ENCODE measurements at places on chromosomes 12 and 14.

- DNase-seq: no peak
These were observed 214.2 kb downstream of the KITLG start for GRCh38 chr12:88366101-88366500.

GRCh38 chr14:56687123-56687522, 107.5 kb downstream of the TMEM260 start:
- no peak for DNase-seq

- no peak for DNase-seq
These were observed 75.6 kb downstream of the ARL6IP4 start for GRCh38 chr12:123056053-123056452.

DNA sequence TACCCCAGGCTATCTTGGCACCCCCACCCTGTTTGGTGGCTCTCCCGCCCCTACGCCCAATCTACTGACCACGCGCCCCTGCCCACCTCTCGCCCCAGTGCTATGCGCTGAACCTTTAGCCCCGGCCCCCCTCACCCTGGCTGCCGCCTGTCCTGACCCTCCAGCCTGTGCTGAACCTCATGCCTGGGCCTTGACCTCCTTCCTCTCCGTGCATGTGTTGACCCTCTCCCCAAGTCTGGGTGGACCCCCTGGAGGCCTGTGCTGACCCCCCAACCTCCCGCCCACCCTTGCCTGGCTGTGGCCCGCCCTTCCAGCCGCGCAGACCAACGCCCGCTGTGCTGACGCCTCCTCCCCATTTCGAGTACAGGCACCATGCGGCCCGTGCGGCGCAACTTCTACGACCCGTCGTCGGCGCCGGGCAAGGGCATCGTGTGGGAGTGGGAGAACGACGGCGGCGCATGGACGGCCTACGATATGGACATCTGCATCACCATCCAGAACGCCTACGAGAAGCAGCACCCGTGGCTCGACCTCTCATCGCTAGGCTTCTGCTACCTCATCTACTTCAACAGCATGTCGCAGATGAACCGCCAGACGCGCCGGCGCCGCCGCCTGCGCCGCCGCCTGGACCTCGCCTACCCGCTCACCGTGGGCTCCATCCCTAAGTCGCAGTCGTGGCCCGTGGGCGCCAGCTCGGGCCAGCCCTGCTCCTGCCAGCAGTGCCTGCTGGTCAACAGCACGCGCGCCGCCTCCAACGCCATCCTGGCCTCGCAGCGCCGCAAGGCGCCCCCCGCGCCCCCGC, 20.7 kb downstream of the DTX1 start:
- DNase-seq: no peak

DNA sequence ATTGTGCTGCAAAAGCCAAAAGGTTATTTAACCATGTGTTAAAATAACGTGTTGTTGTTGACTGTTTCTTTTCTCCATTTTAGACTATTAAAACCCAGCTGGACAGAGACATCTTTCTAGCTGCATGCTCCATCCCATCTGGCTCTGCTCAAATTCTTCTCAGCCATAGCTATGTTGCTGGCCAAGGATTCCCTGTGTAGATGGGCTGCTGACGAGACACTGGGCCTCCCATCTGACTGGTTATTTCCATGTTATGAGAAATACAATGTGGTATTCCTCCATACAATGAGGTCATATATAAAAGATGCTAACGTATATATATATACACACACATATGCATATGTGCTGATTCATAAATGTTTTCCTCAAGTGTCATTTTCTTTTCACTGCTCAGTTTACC, 30.1 kb downstream of the MED13L start:
- DNase-seq: no peak

DNA sequence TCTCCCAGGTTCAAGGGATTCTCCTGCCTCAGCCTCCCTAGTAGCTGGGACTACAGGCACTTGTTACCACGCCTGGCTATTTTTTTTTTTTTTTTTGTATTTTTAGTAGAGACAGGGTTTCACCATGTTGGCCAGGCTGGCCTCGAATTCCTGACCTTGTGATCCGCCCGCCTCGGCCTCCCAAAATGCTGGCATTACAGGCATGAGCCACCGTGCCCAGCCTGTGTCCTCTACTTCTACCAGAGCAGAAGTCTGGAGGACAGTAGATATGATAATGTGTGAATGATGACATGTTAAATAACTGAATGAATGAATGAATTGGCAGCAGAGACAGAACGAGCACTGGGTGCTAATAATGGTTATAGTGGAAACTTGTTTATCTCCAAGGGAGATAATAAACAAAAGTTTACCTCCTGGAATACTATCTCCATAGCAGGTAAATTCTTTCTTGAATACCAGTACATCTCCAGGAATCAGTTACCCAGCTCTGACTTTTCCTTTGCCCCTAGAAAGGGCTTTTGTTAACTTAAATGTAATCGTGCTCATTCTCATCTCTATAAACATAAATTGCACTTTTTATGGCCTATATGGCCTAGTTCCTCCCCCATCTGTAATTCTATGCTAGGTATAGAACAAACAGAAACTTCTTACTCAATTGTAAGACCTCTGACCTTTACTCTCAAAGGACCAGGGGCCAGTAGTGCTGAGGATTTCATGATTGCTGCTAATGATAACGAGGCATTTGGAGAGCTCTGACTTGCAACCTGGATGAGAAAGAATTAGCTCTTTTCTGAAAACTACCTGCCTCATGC, 7.2 kb upstream of the LGALS3 start:
- no peak for DNase-seq

- no peak for DNase-seq
These were observed 90.2 kb downstream of the NTN4 start for GRCh38 chr12:95700316-95700785.

DNA sequence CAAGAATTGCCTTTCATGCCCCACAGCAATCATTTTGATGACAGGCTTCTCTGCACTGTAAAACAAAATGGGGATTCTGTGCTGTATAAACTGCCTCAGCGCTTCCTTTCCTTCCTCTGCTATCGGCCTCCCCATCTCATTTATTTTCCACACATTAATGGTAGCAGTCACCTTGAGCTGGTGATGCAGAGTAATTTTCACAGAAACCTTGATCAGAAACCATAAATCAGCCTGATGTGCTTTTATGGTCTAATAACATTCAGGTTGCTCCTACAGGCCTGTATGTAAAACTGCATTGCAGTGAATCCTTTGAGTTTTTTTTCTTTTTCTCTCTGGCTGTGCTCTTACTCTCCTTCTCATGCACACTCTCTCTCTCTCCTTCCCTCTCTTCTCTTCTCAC, 578.4 kb upstream of the STXBP6 start:
- DNase-seq: no peak

DNA sequence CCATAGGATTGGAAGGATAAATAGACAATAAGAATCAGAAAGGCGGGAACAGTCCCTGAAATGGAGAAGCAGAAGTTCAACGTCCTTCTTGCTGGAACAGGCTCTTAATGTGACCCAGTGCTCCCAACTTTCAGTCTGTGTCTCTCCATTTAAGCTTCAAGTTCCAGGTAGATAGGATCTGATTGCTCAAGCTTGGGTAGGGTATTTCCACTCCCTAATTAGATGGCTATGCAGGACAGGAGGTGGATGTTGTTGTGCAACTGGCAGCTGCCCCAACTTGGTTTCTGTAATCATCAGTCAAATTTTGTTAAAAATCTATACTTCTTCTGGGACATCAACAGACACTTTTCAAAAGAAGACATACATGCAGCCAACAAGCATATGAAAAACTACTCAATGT, 266.2 kb downstream of the C12orf75 start:
- no peak for DNase-seq

GRCh38 chr12:62722971-62723680, 211.8 kb downstream of the PPM1H start:
- DNase-seq: no peak

DNA sequence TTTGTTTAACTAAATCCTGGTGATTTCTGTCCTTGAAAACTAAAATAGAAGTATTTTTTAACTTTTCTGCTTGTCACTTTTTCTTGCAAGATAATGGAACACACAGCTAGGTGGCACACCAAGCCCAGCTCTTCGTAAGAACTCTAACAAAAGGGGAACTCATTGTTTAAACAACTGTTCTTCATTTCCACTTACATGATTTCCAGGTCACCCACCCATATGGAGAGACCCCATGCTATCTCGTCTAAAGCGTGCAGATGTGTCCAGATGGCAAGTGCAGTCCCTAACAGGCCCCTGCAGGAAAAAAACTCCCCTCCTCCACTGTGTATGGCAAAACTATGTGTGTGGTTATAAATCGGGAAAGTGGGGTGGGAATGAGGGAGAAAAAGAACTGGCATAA, 43.3 kb upstream of the NT5DC3 start:
- DNase-seq: peak; percentile 26

DNA sequence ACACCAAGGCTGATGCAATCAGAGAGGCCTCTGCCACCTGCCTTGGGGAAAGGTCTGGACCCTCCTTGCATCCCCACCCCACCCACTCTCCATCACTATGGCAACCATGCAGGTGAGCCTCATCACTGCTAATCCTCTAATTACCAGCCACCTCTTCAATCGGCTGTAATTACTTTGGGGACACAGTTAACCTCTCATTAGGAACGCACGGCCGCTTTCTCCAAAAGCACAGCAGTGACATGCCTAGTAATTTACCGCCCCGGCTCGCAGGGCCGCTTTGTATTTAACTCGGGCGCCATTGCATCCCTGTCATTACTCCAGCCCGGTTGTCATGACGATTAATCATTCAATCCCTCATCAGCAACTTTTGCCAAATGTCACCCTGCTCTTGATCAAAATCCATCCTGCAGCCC, 36.3 kb upstream of the FAM222A start:
- no peak for DNase-seq

GRCh38 chr14:75476274-75476995, 45.8 kb upstream of the BATF start:
- no peak for DNase-seq

DNA sequence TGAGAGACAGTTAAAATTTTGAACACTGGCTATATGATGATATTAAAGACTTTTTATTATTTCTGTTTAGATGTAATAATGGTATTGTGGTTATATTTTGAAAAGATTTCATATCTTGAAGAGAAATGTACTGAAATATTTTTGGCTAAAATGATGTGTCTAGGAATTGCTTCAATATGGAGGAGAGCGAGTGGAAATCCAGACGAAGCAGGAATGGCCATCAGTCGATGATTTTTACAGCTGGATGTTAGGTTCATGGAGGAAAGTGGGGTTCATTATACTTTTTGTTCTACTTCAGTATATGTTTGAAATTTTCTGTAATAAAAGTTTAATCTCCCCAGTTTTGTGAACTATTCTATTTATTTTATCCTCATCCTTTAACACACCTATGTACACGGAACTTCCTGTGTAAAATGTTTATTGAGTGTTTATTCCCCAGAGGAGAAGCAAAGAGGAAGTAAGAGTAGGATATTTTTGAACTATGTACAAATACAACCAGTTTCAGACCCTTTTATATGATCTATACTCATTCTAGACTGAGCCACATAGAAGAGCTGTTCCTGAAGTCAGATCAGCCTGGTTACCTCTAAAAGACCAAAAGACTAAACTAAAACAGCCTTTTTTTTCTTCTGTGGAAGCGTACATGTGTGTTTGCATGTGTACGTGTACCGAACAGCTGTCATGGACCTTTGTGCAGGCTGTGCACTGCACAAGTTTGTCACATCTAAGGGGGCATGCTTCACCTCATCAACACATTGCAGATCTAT, 211.0 kb upstream of the NUDT4 start:
- DNase-seq: no peak

DNA sequence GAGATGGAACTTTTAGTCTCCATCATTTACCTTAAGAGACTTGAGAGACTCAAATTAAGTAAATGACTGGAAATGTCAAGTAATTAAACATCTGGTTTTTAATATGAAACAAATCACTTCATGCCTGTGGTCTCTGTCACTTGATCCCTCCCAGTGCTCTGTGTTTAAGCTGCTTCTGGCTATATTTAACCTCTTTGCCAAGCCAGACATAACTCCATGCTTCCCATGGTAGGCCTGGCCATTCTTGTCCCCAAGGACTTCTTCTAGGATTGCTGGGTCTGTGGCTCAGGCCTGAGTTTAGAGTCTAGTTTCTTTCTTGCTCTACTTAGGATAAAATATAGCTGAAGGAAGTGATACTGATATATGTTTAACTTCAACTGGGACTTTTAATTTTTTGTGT, 1013.6 kb downstream of the FLRT2 start:
- DNase-seq: no peak

GRCh38 chr14:77014004-77014604, 14.4 kb downstream of the IRF2BPL start:
- peak; percentile 2 for DNase-seq

GRCh38 chr14:105947599-105947998, 421.2 kb downstream of the TMEM121 start:
- DNase-seq: no peak

GRCh38 chr14:89255012-89255411, 162.0 kb downstream of the FOXN3 start:
- no peak for DNase-seq

- DNase-seq: no peak
These were observed 6.7 kb downstream of the SDS start for GRCh38 chr12:113396828-113397496.

GRCh38 chr12:65598688-65599087, 225.6 kb upstream of the HMGA2 start:
- no peak for DNase-seq

GRCh38 chr12:42862055-42862454, 272.5 kb upstream of the PRICKLE1 start:
- DNase-seq: no peak

DNA sequence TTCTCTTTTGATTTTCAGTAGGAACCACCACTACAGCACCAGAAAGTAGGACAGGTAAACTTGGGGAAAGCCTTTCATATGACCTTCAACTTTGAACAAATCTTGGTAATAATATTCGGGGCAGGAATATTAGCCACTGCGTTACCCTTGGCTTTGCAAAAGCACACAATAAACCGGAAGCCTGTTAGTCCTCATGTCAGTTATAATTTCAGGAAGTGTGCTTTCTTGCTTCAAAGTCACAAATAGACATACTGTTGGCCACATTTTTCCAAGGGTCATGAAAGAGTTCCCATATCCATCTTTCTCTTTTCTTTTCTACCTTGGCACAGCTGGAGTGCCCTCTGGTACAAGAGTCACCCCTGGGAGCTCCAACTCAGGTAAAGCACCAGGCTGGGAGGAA, 167.2 kb upstream of the CNTN1 start:
- DNase-seq: no peak

GRCh38 chr14:92584816-92585215, 71.2 kb downstream of the RIN3 start:
- DNase-seq: no peak

- no peak for DNase-seq
These were observed 33.2 kb downstream of the TMEM30B start for GRCh38 chr14:61247935-61248334.

GRCh38 chr14:101865288-101865687, 99.1 kb upstream of the DYNC1H1 start:
- no peak for DNase-seq
